ENCODE measurements at places on chromosomes 1 and 21. TPM values are rescaled to one million over a fixed set of nuclear protein-coding genes. Genes with fewer than 3 reads are reported as not detected.

GRCh38 chr1:168285971-168286927, 5.6 kb downstream of the TBX19 start:
- H3K36me3 ChIP-seq: no peaks in the 10 kb centered on the region
- no peak for DNase-seq
- no peak overlapping the region for H3K27ac ChIP-seq
- no peak overlapping the region for H3K4me3 ChIP-seq
- no peaks in the 10 kb centered on the region for H3K27me3 ChIP-seq
- no peaks in the 10 kb centered on the region for H3K4me1 ChIP-seq

- no peak overlapping the region for H3K27ac ChIP-seq
- no peaks in the 10 kb centered on the region for H3K36me3 ChIP-seq
- H3K4me3 ChIP-seq: no peak overlapping the region
- DNase-seq: peak; percentile 29
Observed at GRCh38 chr1:230160957-230161771, 94.1 kb downstream of the GALNT2 start.

- no peak for DNase-seq
- H3K36me3 ChIP-seq: no peaks in the 10 kb centered on the region
- no peak overlapping the region for H3K27ac ChIP-seq
- peaks cover 12% of the 10 kb centered on the region for H3K27me3 ChIP-seq
Observed at GRCh38 chr1:33182896-33183295, 1.1 kb upstream of the TRIM62 start.

DNA sequence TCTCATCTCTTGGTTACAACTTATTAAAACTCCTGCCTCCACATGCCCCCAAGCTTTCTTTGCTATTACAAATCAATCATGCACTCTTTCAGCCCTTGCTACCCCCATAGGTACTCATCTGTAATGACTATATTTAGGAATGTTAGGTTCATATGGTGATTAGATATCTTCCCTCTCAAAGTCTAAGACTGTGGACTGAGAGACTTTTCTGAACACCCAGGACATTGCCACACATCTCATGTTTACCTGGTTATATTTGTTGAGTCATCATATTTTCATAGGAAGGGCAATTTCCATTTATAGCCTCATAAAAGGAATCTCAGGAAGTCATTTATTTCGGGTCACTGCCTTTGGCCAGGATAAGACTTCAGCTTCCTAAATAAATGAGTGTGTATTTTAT, 81.5 kb upstream of the LPGAT1 start:
- H3K4me1 ChIP-seq: no peaks in the 10 kb centered on the region
- no peaks in the 10 kb centered on the region for H3K27me3 ChIP-seq
- no peaks in the 10 kb centered on the region for H3K36me3 ChIP-seq
- no peak overlapping the region for H3K27ac ChIP-seq
- no peak for DNase-seq
- no peak overlapping the region for H3K4me3 ChIP-seq

- no peak overlapping the region for H3K4me3 ChIP-seq
- no peak overlapping the region for H3K27ac ChIP-seq
- DNase-seq: no peak
- peaks cover 10% of the 10 kb centered on the region for H3K36me3 ChIP-seq
- no peaks in the 10 kb centered on the region for H3K4me1 ChIP-seq
Observed at GRCh38 chr21:40385883-40386282, 461.1 kb downstream of the DSCAM start.

GRCh38 chr1:62870148-62870547, 86.2 kb downstream of the ATG4C start:
- no peak overlapping the region for H3K27ac ChIP-seq
- H3K27me3 ChIP-seq: no peaks in the 10 kb centered on the region
- DNase-seq: no peak
- H3K4me1 ChIP-seq: no peaks in the 10 kb centered on the region
- H3K4me3 ChIP-seq: no peak overlapping the region

DNA sequence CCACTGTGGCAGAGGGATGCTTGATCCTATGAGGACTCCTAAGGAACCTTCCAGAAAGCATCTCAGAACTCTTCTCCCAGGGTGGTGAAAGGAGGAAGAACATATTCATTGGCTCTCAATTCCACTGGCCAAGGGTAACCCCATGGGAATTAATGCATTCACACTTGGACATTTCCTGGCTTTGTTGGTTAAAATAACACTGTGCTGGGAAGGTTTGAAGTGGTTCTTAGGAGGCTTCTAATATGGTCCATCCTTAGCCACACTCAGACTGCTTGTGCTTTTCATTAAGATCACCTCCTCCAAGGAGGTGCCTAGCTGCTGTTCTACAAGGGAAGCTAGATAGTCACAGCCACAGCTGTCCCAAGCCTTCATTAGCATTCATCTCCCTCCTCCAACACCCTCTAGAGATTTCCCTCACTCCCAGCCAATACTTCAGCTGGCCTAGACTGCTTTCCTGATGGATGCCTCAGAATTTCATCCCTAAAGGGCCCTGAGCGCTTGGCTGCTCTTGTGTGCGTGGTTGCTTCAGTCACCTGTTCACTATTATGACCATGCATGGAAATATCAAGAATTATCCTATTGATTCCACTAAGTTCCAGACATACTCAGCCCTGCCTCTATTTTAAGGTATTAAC, 544.4 kb downstream of the PLPP3 start:
- H3K36me3 ChIP-seq: no peaks in the 10 kb centered on the region
- H3K4me1 ChIP-seq: no peaks in the 10 kb centered on the region
- no peak for DNase-seq

The CENPF gene
- 46.2 TPM for total RNA-seq

The ANKRD65 gene
- total RNA-seq: 1.7 TPM
